ENCODE measurements at places on chromosomes 16 and 17. TPM values are rescaled to one million over a fixed set of nuclear protein-coding genes. Genes with fewer than 3 reads are reported as not detected.

DNA sequence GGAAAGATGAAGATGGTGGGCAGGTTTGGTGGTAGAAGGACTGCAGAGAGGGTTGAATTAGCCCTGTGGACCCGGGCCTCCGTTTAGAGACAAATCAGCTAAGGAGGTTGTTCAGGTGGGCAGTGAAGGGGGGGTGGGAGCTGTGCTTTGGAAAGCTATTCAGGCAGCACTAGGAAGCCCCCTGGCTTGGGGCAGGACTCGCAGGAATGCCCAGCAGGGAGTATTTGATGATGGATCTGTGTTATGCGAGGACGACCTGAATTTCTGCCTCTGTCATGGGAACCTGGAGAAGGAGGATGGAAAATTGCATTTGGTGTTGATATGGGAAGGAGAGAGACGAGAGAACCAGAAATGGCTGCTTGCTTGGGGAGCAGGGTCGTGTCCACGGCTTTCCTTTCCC, 3.5 kb downstream of the SPDYE4 start:
- no peak for DNase-seq

DNA sequence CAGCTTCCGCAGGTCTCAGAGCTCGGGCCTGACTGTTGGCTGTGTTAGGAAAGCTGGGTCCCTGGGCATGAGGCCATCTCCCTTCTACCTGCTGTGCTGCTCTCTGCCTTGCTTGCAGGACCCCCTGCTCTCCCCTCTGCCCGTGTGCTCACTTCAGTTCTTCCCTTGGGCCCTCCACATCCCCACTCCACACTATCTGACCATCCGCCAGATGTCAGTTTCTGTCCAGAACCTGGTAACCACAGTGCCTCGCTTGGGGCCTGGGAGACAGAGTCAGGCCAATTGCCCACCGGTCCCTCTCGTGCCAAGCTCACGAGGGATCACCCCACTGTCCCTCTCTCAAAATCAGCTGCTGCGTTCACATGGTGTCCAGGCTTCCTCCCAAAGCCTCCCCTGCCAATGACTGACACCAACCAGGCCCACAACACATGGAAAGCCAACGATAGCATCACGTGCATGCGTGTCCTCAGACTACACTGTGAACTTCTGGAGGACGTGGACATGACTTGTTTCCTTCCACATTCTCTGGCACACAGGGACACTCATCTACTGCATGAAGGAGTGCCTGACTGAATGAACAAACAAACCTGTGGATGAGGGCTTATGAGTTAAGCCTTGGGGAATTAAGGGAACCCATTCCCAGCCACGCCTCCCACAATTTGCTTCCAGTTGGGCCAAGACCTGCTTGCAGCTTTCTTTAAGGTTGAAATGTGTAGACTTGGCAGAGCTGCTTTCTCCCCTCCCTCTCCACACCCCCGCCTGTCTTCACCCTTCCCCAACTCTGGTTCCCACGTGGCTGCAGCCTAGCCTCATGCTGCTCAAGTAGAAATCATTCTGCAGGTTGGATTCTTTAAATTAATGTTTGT, 72.5 kb upstream of the ZNF423 start:
- DNase-seq, result no peak

GRCh38 chr16:54938212-54939028, 7.8 kb downstream of the IRX5 start:
- no peak for DNase-seq

GRCh38 chr17:82064433-82065192, 991 bp downstream of the DUS1L start:
- DNase-seq, result no peak

The WNT9B gene
- 0.85 TPM for total RNA-seq

The OTOA gene
- 0.11 TPM for total RNA-seq

- DNase-seq, result no peak
Measured at GRCh38 chr17:57349541-57350247, 93.4 kb downstream of the MSI2 start.

The TBC1D3K gene
- not detected for total RNA-seq

The CCL11 gene
- 3.8 TPM for total RNA-seq

The TGFB1I1 gene
- total RNA-seq, result 15.6 TPM

DNA sequence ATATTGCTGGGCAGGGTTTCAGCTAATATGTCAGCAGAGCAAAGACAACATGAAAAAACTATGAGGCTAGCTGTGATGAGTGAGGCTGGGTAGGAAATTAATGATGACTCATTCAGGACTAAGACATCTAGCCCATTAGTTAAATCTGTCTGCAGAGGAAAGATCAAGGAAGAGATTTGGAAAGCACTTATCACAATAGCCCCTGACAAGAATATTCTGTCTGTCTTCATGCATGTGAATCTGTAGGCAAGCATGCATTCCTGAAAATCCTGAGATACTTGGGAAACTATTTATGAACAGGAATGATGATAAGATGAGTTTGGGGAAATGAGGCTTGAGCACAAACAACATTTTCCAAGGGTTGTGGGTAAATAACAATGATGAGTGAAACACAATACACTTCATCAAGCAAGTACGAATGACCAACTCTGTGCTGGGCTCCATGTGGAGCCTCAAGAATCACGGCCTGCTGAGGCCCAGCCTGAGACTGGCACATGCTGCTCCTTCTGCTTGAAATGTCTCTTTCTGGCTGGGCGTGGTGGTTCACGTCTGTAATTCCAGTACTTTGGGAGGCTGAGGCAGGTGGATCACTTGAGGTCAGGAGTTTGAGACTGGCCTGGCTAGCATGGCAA, 96.5 kb upstream of the ASIC2 start:
- no peak for DNase-seq

GRCh38 chr17:74201250-74201649, 2.2 kb upstream of the RPL38 start:
- DNase-seq, result no peak

The TBC1D3E gene
- not detected for total RNA-seq

GRCh38 chr16:58815181-58815888, 81.2 kb upstream of the GOT2 start:
- no peak for DNase-seq

DNA sequence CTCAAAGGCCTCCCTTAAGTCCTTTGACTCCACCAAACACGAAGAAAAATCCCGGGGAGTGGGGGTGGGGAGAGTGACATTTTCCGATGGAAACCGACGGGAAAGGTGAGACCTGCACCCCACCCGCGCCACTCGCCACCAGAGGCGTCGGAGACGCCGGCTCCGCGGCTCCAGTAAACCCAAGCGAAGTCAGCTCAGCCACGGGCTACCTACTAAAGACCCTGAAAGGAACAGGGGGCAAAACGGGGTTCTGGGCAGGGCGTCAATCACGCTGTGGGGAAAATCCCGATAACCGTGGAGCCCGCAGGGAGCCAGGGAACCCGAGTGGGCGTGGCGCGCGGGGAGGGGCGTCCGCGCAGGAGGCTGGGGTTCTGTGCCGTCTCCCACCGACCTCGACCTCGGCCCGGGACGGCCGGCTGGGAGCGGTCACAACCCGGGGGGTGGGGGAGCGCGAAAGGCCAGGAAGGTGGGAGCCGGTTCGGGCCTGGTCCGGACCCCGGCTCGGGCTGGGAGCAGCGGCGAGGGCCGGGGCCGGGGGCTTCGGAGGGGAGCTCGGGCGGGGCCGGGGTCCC, 565 bp downstream of the WDR45B start:
- no peak for DNase-seq

The SLC13A2 gene
- total RNA-seq, result not detected

GRCh38 chr17:78493450-78493849, 83.7 kb downstream of the DNAH17 start:
- DNase-seq, result no peak

The OTOP2 gene
- not detected for total RNA-seq

- no peak for DNase-seq
Measured at GRCh38 chr16:66251476-66252160, 114.9 kb upstream of the CDH5 start.

- DNase-seq, result peak; percentile 93
Measured at GRCh38 chr16:54286366-54287130, at the start of gene IRX3. IRX3 (minus strand) TSS chr16:54286787; CDS start chr16:54286050, 737 bp downstream.

DNA sequence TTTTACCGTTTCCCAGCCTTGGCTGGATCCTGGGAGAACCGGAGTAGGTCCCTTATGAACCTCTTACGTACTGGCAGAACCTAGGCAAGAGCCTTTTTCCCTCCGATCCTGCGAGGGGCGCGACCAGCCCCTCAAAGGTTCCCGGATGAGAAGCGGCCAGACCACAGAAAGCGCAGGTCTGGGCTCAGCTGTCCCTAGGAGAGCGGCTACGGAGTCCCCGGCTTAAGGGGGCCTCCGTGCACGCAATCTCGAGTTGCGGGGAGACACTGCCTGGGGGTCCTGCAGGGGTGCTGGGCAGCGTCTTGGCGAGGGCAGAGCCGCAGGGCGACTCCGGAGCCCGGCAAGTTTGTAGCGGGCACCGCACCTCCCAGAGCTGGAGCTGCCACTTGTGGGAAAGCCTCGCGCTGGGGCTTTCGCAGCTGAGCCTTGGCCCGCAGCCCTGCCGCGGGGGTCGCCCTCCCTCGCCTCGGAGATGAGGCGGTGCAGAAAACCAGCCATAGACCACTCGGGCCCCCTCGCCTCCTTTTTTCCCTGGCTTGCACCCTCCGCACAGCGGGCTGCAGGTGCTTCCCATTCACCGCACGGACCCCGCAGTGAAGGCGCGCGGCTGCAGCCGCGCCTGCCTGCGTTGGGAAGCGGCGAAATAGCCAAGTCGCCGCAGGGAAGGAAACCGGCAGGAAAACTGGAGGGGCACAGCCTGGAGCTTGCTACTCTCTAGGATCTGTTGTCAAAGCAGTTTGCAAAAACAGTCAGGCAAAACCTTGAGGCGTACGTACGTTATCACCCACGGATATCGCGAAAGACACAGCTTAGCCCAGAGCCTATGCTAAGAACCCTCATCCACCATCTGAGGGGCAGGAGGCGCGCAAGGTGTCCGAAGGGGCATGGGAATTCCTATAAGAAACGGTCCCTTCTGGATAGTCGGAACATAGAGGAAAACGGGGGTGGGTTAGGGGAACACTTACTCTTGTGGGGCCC, 834 bp downstream of the CDH8 start:
- DNase-seq, result no peak

- peak; percentile 16 for DNase-seq
Measured at GRCh38 chr17:40312893-40313667, 4.1 kb downstream of the RARA start.

DNA sequence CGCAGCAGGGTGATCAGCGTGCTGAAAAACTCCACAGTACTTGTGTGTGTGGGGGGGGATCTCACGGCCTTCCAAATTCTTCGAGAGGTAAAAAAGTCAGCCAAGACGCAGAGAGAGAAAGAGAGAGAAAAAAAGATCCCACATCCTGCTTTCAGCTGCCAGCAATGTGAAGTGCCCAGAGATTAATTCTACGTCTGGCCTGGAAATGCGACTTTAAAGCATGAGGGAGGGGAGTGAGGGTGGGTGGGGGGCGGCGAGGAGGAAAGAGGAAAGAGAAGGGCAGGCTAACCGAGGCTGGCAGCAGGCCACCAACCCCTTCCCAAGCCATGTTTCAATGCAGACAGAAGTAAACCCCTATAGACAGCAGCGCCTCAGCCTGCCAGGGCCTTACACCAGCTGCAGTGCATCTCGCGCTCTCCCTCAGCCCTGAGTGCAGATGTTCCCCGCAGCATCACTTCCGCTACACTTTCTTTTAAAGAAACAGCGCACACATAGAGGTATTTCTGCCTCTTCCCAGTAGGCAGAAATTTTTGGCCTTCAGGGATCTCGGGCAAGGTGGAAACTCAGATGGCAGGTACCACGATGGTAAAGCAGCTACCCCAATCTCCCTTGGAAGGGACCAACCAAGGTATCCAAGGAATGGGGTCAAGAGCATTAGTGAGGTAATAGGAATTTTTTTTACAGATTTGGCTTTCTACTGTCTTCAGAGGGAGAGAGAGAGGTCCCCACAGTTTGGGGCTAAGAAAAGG, 87.8 kb downstream of the SMG6 start:
- DNase-seq, result peak; percentile 79

DNA sequence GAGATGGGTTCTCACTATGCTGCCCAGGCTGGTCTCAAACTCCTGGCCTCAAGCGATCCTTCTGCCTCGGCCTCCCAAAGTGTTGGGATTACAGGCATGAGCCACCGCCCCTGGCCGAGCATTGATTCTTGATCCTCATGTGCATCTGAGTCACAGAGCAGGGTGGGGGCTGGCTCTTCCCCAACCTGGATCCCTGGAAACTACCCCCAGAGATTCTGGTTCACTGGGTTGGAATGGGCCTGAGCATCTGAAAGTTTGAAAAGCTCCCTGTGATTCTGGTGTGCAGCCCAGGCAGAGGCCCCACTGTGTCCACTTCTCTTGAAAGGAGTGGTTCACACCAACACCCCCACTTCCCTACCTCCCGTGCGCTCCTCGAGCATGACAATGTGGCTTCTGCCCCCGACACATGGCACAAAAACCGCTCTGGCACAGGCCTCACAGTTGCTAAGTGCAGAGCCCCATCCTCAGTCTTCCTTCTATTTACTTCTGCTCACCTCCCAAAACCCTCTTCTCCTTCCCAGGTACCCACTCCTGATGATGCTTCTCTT, 4.6 kb downstream of the QPRT start:
- DNase-seq, result no peak

The FSCN2 gene
- total RNA-seq, result 0.38 TPM

The MAPT gene
- 28.6 TPM for total RNA-seq

The PIRT gene
- not detected for total RNA-seq

The ALOXE3 gene
- total RNA-seq, result not detected

DNA sequence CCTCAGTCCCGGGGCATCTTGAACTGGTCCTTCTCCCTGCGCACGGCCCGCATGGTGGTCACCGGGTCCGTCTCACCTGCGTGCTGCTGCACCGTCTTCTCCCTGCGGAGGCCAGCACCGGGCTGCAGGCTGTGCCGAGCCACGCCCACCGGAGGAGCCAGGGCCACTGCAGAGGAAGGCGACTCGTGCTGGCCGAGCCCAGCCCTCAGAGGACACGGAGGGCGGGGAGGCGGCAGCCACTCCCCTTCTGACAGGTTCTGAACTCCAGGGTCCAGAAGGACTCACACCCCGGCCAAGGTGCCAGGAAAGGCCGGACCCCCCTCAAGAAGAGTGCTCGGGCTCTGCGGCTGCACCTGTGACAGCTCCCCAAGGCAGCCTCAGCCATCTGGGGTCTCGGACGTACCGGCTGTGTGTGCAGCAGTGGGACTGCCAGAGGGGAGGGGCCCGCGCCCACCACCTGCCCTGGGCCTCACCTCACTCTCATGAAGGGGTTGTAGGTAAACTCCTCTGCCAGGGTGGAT, 15.8 kb upstream of the IGFALS start:
- no peak for DNase-seq

- DNase-seq, result no peak
Measured at GRCh38 chr16:28823291-28823872, 583 bp downstream of the ATXN2L start.

DNA sequence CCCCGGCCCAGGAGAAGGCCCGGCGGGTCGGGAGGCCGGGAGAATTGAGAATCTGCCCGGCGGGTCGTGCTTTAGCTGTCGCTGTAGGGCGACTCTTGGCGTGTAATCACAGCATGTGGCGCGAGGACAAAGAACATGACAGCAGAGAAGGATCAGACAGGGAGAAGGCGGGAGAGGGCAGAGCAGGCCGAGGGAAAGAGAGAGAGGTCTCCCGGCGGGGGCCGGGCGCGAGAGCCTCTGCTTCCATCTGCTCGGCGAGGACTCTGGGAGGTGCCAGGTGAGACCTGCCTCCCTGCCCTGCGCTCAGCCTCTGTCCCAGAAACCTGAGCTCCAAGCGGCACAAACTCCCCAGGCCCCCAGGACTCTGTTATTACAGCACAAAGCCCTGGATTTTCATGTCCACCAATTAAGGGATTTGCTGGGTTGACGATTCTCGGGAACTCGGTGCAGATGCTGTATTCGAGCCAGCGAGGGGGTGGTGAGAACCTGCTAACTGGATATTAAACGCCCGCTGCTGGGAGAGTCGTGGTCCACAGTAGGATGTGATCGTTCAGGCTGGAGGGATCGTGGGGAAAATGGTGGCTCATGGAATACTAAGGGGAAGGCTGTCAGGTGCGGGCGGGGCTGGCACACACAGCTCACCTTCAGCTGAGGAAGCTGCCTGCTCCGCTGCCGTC, 172.0 kb upstream of the CIBAR2 start:
- no peak for DNase-seq

The SUZ12 gene
- 12.6 TPM for total RNA-seq

The LGALS9 gene
- 15.2 TPM for total RNA-seq

All from left ventricle myocardium inferior (tissue), 1 donor.